Hematopoietic multipotent progenitor cell treated with erythropoietin and hydrocortisone succinate and interleukin-3 and kit ligand, for 4 days (in vitro differentiated cells): ENCODE measurements at places on chromosomes 3 and 15.

- DNase-seq: no peak
These were observed 31.2 kb upstream of the TOP2B start for GRCh38 chr3:25695731-25696420.

DNA sequence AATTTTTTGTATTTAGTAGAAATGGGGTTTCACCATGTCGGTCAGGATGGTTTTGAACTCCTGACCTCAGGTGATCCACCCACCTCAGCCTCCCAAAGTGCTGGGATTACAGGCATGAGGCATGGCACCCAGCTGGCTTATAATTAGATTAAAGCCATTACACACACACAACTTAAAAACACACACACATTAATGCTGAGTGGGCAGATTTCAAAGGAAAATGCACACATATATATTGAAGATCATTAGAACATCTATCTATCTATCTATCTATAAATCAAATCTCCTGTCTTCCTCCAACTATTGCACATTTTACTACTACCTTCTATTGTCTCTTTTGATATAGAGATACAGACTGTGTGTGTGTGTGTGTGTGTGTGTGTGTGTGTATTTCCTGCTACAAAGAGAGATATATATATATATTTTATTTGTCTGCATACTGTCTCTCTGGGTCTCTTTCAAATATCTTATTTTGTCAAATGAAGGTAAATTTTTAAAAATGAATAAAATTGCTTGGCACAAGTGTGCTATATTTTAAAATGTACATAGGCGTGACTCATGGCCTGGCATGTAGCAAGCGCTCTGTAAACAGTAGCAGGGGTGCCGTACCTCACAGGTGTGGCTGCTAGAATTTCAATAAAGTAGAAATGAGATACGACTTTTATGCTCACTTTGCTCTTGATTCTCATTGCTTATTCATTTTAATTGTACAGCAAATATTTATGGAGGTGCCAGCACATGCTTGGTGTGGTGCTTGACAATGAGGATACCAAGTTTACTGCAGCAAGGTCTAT is 655.8 kb downstream of the AGBL1 start:
- DNase-seq: no peak

DNA sequence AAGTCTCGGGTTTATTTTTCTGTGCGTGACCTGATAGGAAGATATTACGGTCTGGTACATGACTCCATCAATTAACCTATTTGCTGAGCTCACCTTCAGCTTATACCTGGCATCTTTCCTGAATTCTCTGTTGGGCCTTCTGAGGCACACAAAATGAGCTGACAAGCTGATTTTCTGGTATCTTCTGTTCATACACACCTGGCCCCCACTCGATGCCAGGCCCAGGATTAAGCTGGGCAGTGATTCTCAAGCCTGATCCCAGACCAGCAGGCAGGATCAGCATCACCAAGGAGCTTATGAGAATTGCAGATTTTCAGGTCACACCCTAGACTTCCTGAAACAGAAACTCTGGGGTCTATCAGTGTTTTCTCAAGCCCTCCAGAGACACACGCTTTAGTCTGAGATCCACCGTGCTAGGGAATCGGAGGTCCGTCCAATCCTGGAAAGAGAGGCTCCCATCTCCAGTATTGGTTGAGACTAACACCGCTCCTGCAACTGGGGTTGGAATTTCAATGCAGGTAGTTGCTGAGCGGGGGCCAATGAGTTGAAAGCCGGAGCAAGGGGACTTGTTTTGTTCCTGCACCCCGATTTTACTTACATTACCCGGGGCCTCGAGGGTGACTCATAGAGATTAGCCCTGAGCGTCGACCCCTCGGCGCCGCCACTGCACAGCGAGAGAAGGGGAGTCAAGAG is 636 bp upstream of the EIF1B start:
- no peak for DNase-seq

DNA sequence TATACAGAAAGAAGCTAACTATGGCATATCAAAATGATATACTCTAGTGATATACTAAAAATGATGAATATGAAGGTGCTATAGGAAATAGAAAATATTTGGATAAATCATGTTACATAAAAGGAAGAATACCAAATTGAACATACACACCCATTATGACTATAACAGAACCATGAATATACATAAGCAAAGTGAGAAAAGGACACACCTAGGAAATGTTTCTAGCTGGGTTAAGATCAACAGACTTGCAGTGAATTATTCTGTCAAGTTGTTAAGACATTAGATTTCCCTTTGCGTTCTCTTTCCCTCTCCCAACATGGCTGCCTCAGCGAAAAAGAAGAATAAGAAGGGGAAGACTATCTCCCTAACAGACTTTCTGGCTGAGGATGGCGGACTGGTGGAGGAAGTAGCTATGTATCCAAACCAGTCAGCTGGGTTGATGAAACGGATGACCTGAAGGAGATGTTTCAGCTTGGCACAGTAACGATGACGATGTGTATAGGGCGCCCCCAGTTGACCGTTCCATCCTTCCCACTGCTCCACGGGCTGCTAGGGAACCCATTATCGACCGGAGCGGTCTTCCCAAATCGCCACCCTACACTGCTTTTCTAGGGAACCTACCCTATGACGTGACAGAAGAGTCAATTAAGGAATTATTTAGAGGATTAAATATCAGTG is 20.2 kb upstream of the PARP14 start:
- DNase-seq: peak; percentile 16

- no peak for DNase-seq
These were observed 414.2 kb downstream of the CNTN4 start for GRCh38 chr3:2512881-2513280.

DNA sequence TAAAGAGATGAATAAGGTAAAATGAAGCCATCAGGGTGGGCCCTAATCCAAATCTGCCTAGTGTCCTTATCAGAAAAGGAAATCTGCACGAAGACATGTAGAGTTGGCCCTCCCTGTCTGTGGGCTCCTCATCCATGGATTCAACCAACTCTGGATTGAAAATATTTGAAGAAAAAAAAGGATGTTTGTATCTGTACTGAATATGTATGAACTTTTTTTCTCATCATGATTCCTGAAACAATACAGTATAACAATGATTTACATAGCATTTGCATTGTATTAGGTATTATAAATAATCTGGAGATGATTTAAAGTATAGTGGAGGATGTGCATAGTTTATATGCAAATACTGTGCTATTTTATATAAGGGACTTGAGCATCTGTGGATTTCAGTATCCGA is 59.0 kb upstream of the SMAD6 start:
- no peak for DNase-seq

DNA sequence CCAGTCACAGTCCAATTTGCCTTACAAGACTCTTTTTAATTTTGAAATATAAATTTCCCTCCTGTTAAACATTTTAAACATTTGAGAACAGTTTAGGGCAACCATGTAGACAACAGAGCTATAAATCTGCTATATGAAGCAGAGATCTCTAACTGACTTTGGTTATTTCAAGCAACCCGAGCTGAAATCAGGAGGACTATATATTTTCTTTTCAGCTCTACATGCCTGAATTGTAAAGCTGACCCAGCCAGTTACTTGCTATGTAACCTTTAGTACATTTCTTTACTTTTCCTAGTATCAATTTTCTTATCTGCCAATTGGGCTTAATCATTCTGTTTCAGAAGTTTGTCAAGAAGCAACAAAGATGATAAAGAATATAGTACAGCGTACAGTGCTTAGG is 457.4 kb upstream of the NECTIN3 start:
- no peak for DNase-seq
